ENCODE measurements at places on chromosomes 7 and 10. TPM values are rescaled to one million over a fixed set of nuclear protein-coding genes. Genes with fewer than 3 reads are reported as not detected.

- DNase-seq: no peak
Observed at GRCh38 chr10:35606430-35606829, 1.3 kb downstream of the GJD4 start.

Gene ZNF777
- 9.5 TPM for total RNA-seq

GRCh38 chr10:83991986-83992753 lies 147.1 kb upstream of the GHITM start:
- no peak for DNase-seq

DNA sequence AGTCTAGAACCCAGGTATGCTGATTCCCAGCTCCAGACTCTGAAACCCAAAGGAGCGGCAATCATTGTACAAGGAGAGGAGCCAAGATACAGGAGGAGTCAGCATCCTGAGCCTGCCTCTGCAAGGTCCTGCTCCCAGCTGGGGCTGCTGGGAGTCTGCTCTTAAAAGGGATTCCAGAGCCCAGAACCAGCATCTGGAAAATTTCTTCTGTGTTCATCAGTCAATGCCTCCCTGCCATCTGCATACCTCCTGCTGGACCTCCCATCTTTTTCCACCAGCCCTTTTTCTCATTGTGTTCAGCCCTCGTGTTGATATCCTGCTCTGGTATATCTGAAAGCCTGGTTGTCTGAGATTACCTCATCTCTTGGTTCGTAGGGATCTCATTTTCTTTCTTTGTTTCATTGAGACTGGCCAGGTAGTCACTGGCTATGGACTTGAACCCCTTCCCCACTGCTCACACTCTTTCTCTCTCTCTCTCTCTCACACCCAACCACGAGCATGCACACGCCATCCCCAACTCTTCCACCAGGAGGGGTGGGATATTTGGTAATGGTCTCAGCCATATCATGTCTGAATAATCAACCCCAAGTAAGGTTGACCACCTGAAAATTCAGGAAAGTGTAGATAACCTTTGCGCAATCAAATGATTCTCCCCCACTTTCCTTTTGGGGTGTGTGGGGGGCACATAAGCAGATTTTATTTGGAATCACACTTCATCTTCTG lies 608.8 kb downstream of the LRMDA start:
- no peak for DNase-seq

DNA sequence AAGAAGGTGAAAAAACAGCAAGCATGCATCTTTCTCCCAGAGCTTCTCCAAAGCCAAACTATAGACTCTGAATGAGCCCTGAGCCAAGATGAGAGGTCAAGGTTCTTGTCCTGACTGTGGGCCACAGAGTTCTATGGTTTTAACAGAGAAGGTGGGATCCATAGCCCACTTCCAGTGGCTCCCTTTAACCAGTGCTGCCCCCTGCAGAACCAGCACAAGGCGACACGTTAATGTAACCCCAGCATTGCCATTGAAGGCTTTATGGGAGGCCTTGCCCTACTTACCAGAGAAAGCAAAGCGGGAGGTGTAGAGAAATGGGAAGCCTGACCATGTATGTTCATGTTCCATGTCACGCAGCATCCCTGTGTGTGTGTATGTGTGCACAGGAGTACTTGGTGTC lies 243.6 kb downstream of the PRPF18 start:
- DNase-seq: no peak

GRCh38 chr7:135798095-135798494 lies 49.5 kb upstream of the FAM180A start:
- DNase-seq: peak; percentile 10

DNA sequence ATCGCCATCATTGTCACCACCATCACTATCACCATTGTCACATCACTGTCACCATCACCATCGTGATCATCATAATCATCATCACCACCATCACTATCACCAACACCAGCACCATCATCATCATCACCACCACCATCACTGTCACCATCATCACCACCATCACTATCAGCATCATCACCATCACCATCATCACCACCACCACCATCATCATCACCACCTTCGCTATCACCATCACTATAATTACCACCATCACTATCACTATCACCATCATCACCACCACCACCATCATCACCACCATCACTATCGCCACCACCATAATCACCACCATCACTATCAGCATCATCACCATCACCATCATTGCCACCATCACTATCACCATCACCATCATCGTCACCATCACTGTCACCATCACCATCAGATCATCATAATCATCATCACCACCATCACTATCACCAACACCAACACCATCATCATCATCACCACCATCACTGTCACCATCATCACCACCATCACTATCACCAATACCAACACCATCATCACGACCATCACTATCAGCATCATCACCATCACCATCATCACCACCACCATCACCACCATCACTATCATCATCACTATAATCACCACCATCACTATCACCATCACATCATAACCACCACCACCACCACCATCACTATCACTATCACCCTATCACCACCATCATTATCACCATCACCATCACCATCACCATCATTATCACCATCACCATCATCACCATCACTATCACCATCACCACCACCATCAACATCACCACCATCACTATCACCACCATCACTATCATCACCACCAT lies 6.0 kb upstream of the GNA12 start:
- peak; percentile 0 for DNase-seq

Gene RBP3
- total RNA-seq: not detected

DNA sequence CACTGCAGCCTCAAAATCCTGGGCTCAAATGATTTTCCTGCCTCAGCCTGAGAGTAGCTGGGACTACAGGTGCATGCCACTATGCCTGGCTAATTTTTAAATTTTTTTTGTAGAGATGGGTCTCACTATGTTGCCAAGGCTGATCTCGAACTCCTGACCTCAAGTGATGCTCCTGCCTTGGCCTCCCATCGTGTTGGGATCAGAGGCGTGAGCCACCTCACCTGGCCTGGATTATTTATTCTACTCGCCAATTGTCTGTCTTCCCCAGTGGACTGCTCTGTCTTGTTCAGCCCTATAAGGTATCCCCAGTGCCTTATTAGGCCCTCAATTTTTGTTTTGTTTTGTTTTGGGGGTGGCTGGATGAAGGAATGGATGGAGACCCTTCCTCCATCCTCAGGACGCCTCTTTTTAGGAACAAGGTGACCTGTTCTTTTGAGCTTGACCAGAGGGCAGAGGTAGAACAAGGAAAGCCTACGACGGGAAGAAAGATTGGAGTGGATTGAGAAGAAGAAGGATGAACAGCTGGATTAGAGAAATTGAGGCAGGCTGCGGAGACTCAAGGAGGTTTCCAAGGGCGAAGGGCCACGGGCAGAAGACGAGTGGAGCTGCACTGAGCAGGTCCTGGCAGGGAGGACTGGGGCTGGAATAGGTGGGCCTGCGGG lies 541 bp upstream of the DENND10 start:
- DNase-seq: no peak
